Bone marrow (tissue), 2 donors: ENCODE measurements at places on chromosomes 5 and 9.

DNA sequence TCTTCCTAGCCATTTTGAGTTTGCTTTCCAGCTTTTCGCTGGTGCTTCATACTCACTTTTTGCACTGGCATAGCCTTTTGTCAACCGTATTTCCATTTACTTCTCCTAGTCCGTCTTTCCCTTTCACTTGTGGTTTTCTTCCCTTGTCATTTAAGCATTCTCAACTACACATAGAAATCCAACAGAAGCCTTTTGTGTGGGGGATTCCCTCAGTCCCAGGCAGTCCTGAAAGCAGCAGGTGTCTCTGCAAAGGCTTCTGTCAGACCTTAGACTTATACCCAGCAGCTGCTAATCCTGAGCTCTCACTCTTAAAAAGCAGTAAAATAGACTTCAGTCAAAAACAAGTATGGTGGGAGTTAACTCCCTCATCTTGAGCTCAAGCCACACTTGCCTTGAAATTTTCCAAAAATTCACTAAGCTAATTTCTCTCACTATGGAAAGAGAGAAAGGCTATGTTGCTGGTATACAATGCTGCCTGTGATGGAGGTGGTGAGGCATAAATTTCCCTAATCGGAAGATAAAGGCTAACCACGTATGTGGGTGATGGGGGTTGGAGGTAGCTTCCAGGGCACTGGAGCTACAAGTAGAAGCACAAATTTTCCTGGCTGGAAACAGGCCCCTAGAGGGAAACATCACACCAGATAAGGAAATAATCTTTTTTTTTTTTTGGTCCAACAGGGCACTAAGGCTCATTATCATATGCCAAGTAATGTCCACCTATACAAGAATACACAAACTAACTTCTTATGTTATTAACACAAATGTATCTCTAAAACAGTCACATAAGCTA, 34.8 kb upstream of the IFNK start:
- DNase-seq: no peak

DNA sequence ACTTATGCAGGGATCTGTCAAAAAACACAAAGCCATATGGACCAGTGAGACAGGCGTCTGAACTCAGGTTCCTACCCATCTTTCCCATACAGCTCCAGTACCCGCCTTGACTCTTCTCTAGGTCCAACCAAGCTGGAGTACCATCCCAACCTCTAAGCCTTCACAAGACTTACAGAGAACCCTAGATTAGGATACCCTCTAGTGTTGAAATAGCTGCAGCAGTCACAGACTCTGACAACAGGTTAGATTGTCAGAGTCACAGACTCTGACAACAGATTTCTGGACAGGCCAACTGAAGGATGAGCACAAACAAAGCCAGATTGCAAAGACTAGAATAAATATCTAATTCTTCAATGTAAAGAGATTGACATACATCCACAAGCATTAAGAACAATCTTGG, 266.1 kb downstream of the GRIA1 start:
- no peak for DNase-seq

GRCh38 chr9:97636903-97637302, 3.3 kb downstream of the NCBP1 start:
- DNase-seq: no peak

- peak; percentile 95 for DNase-seq
These were observed 44.4 kb upstream of the ANKDD1B start for GRCh38 chr5:75566710-75567309.

GRCh38 chr9:106478312-106478711, 384.7 kb upstream of the ZNF462 start:
- DNase-seq: no peak

DNA sequence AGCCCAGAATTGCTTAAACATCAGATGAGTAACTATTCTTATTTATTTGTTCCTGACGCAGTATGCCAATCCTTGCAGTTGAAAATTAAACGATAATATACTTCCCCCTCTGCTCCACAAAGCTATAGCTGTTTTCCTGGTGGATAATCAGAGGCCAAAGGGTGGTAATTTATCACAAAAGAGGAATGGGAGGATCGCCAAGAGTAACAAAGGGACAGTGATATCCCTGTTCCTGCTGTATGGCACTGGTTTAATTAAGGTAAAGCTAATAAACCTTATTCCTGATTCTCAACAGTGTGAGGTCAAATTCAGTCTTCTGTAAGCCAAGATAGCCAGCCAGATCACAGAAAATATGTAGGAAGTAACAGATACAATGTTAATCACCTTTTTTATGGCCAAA, 33.4 kb upstream of the PTGER4 start:
- DNase-seq: no peak
